ENCODE measurements at places on chromosomes 6 and 20.

DNA sequence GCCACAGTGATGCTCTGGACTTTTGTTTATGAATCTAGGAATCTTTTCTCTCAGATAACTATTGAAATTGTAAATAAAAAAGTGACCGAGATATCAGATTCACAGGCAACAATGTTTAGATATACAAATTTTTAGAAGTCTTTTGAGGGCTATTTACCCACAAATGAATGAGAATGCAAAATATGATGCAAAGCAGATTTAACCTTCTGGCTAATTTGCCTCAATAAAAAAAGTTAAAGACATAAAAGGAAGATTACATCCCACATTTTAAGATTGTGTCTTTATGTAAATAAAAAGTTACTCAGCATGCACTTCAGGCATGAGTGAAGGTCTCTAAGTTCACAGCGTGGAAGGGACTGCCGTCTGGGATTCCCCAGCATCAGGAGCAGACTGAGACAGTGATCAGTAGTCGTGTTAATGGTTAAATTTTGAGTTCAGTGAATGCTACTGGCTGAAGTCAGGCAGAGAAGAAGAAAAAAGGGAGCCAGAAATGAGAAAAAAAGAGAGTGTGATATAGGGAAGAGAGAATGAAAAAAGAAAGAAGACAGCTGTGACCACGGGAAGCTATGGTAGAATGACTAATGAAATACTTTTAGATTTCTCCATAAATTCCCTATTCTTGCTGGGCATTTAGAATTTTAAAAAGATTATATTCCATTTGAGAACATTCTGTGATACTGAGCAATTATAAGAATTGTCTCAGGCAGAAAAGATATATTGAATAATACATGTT lies 93.6 kb downstream of the MYB start:
- no peak for DNase-seq

GRCh38 chr6:125231574-125232343 lies 70.0 kb downstream of the HDDC2 start:
- no peak for DNase-seq

DNA sequence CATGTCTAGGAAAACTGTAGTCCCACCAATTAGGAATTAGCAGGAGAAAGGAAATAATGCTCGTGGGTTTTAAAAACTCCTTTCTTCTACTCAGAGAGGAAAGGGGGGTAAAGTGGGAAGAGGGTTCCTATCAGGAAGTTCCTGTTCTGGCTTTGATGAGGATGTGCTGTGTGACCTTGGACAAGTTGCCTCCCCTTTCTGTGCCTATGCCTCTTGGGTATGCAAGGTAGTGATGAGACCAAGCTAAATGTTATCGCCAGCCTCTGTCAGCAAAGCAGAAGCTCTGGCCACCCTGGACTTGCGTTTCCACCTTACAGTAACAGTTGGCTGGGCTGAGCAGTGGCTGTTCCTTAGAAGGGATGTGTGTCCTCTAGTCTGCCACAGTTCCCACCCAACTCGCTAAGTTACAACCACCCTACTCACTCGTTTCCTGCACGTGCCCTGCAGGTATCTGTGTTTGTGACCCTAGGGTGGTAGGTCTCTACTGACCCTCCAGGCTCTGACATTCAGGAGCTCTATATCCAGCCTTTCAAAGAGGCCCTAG lies 110.0 kb downstream of the PREX1 start:
- DNase-seq = no peak

DNA sequence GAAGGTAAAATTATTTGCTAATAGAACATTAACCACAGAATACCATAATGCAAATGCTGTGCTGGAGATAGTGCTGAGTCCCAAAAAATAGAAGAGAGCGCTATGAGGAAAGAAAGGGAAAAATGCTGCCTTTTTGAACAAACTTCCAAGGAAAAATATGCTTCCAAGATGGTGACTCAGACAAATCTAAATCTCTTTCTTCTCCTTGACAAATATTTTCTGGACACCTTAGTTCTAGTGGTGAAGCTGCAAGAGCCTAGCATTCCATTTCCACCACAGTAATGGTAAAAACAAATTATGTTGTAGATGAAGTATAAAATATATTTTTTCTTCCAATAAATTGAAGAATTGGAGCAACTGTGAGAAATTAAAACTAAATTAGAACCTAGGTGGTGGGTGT lies 155.6 kb upstream of the TBX18 start:
- DNase-seq = no peak

DNA sequence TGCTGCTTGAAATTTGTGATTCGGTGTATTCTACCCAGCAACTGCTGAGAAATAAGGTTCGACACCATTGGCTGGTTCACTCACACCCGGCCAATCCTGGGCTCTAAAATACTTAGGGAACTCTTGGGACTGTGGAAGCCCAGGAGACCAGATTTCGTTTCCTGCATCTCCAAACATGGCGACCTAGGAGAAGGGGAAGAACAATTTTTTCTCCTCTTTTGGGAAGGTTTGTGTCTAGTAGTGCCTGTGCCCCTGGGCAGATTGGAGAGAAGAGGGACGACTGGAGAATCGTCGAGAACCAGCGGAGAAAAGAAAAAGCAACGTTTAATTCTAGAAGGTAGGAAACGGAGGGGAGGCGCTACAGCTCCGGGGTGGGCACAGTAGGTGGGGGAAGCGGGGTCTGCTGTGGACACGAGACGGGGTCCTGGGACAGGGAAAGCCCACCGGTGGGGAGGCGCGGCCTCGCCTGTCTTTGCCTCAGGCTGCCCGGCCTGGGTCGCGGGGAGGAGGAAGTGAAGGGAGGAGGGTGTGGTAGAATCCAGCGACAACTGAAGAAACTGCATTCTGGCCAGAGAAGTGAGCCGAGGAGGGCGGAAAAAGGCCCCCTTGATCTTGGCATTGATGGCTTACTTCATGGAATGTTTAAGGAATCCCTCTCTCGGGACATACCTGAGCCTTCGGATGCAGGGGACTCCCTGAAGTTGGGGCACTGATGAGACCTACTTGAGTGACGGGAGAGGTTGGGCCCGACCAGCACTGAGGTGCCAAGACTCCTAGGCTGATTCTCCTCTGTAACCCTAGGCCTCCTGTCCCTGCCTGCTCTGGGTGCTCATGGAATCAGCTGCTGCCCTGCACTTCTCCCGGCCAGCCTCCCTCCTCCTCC lies at the start of gene BTN2A1:
Gene BTN2A1, plus strand, starts transcription at position 150 of the 883 bp plus-strand sequence. Its CDS starts 682 bp downstream, at position 832.
- peak; percentile 58 for DNase-seq

GRCh38 chr6:151325075-151326050 lies 66.0 kb downstream of the ZBTB2 start:
- peak; percentile 32 for DNase-seq

DNA sequence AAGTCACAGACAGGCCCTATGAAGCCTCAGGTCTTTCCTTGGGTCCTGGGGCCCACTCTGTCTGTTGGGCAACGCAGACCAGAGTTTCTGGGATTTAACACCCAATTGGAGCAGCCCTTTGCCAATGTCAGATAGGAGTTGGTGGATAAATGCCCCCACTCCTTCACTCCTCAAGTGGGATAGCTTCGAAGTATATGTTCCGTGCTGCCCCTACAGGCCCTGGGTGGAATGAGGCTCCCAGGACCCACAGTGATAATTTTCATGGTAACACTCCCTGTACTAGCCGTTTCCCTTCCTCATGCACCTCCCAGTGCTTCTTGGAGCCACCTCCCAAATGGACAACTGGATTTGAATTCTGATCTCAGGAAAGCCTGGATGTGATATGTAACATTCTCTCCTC lies 145.4 kb downstream of the FOXA2 start:
- no peak for DNase-seq

GRCh38 chr6:112951829-112952228 lies 604.7 kb downstream of the RFPL4B start:
- DNase-seq = no peak

DNA sequence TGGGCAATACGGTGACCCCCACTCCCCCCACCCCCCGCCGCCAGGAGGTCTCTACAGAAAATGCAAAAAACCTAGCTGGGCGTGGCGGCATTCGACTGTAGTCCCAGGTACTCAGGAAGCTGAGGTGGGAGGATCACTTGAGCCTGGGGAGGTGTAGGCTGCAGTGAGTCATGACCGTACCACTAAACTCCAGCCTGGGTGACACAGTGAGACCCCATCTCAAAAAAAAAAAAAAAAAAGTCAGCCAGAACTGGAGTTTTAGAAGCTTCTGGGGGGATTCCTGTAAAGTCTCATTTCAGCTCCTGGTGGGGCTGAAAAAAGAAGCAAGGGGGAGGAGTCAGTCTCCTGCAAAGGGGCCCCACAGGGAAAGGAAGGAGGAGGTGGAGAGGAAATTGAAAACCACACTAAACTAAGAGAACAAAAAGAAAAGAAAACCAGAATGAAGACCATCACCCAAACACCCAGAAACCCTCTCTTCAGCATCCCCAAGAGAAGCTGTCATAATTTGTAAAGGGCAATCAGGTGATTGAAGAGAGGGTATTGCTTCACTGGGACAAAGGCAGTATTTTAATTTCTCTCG lies 50.4 kb downstream of the NOL4L start:
- DNase-seq = peak; percentile 69

GRCh38 chr6:53359843-53360092 lies 11.0 kb upstream of the ELOVL5 start:
- no peak for DNase-seq

DNA sequence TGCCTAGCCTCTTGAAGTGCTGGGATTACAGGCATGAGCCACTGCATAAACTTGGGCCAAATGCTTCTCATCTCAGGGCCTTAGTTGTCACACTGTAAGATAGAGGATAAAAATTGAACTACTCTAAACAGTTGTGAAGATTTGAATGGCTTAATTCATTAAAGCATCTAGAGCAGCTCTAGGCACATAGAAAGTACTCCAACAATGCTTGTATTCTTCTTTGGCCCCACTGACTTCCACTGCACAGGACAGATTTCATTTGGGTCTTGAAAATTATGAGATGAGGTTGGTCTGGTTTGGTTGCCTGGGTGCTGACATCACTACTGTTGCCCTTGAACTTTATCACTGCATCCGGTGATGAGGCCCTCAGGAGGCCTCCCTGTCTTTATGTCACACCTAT lies 10.0 kb upstream of the HBS1L start:
- no peak for DNase-seq
